ENCODE measurements at places on chromosomes 1 and 21.
A peak's percentile ranks its signal among the peaks of the same experiment; 100 is the strongest.

DNA sequence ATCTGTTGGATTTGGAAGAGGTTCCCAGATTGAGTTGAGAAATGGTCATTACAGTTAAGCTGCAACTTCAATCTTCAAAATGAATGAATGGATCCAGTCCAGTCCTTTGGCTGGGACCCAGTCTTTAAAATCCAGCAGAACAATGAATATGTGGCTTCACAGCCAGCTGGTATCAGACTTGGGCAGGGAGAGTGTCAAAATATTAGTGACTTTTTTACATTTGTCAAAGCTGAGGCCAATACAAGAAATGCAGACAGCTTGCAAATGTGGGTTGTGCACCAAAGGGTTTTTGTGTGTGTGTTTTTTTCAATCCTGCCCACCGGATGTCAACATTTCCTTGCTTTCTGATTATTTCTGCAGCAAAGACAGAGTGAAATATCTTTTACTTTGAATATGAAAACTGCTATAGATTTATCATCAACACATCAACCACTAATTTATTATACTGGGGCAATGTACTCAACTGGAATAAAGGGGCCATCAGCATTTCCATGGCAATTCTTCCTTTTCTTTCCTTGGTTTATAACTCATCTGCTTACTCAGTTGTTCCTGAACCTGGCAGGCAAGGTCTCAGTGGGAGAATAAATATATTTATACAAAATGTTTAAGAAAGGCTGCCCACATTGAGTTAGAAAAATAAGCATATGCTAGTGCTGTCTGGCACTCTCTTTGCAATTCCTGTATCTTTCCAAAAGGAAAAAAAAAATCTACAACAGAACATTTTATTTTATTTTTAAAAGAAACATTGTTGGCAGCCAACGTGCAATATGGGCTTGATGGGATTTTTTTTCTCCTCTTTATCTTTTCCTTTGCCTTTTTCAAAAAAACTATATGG, 491.6 kb upstream of the C1orf87 start:
- DNase-seq: no peak

DNA sequence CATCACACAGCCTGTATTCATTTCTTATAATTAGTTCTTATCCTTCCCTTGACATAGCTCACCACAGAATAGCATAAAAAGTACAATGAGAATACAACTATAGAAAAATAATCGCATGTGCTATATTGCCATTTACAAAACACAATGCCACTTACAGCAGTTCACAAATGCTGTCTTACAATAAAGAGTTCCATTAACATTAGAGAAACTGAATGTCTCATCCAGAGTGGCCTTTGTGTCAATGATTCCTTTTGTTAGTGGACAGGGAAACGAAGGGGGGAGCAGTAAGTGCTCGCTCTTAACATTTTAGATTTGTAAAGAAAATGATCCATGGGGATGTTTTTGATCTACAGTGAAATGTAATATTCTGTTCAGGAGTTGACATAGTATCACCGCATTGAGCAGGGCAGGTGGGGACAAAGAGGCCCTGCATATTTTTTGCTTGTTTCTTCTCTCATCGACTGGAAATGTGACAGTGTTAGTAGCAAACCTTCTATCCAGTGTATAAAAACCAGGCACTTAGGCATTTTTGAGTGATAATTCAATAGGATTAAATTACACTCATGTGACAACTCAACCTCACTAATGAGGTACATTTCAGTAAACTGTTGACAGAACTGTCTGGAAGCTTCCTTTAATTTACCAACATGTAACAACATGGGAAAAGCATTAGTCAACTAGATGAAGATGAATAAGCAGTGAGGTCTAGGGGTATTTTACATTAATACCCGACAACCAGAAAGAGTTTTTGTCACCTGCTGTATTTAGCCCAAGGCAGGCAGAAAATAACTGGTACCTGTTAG, 35.6 kb upstream of the RRP15 start:
- DNase-seq: no peak

DNA sequence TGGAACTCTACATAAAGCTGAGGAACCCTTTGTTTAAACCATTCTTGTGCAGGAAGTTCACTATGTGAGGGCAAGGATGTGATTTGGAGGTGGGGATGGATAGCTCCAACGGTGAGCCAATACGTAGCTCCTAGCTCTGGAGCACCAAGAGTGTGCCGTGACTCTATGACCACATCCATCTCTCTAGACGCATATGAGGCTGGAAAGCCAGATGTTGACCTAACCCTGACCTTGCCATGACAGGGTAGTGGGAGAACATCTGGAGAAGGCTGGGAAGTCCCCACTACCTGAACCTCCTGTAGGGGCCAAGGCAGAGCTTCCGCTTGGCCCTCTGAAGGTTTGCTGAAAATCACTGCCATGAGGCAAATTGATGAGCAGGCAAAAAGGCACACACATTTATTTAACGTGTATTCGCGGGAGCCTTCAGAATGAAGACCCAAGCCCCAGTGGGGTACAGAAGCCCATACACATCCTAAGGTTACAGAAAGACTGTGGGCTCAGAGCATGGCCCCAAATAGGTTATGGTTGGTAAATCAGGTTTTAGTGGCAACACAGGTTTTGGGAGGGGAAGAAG, 43.4 kb downstream of the EIF2D start:
- DNase-seq: no peak

- DNase-seq: no peak
These were observed 103.9 kb upstream of the KCND3 start for GRCh38 chr1:112093372-112093694.

DNA sequence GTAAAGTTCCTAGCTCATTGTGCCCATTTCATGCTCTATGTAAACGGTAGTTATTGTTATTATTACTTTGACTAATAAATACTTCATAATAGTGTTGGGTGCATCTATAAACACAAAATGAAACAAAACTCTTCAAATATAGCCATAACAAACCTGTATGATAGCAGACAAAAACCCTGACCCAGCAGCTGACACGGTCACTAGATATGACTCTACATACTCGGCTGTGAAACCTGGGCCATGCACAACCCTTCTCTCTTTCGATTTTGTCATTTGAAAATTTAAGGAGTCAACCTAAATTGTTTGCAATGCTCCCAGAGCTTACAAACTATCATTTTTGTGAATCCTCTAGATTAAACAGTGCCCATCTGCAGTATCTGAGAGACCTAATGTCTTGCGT, 8.0 kb upstream of the RGS13 start:
- no peak for DNase-seq

- no peak for DNase-seq
These were observed 31.8 kb downstream of the RABIF start for GRCh38 chr1:202857136-202857610.

GRCh38 chr1:58778385-58779000, 5.4 kb downstream of the JUN start:
- no peak for DNase-seq

- DNase-seq: no peak
These were observed 12.7 kb downstream of the HNRNPU start for GRCh38 chr1:244851546-244852231.

- peak; percentile 47 for DNase-seq
These were observed 4.9 kb downstream of the SKI start for GRCh38 chr1:2232916-2233438.

DNA sequence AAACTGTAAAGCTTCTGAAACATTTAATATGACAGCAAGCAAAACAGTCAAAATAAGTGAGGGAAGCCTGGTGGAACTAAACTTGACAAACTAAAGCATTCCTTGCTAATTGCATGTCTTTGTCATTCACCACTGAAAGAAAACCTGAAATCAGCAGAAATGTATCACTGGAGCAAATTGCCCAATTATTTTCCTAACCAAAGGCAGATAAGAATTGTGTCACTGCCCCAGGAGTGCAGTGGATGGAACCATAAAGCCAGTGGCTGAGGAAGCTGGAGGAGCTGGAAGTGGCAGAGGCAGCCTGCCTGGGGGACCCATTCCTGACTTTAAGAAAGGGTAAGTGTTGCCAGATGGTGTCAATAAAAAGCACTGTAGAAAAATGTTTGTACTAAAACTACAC, 2.7 kb upstream of the SLC30A10 start:
- no peak for DNase-seq

GRCh38 chr1:66760506-66760905, 8.2 kb downstream of the DYNLT5 start:
- no peak for DNase-seq

DNA sequence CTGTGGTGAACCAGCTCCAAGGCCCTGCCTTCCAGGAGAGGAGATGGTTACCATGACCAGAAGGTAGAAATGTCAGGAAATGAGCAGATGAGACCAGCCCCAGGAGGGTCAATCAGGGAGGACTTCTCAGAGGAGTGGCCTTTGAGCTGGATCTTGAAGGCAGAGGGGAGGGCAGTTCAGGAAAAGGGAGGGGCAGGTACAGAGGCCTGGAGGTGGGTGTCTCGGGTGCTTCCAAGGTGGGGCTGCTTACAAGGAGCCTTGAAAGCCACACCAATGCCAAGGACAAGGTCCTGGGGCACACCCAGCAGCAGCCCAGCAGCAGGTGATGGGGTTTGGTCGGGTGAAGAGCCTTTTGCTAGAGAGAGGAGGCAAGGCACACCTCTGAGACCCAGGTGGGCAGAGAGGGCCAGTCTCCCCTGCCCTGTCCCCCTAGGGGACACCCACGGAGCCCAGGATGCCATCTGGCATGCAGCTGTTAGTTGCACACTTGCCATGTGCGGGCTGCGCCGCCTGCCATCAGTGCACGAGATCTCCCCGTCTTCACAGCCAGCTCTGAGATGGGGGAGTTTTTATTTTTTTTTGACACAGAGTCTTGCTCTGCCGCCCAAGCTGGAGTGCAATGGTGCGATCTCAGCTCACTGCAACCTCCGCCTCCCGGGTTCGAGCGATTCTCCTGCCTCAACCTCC, 18.5 kb downstream of the SLC66A1 start:
- DNase-seq: no peak

DNA sequence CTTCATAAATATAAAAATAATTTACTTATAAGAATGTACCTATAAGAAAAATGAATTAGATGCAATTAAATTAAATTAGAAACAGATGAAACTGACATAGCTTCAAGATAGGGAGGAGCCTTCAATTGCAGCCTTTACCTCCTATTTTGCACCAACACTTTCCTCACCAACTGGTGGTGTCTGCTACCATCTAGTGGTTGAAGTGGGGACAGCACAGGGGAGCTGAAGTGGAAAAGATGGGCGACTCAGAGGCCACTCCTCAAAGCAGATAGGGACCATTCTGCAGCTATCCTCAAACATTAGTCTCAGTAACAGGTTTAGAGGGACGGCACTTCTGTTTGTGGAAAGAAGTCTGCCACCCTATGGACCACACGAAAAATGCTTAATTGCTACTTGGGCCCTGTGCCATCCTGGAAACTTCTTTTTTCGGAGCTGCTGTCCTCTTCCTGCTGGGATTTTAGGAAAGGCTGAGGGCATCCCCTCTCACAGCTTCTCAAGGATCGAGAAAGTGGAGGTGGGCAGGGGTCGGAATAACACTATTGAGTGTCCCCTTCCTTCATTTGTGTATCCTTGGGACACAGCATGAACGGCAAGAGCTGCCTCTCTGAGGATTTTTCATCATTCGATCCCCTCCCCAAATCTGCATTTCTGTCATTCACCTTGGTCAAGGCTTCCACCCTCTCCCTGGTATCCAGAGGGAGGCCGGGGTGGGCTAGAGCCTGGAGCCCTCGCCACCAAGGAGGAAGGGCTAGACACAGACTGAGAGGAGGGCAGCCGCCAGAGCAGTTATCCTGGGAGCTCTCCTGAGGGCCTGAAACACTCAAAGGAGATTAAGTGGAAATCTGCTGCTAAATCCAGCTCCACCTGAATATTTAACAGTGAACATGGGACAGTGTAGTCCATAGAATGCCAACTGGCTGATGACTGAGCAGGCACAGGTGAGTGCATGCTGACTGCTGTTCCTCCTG, 9.6 kb downstream of the PROK1 start:
- DNase-seq: peak; percentile 86

DNA sequence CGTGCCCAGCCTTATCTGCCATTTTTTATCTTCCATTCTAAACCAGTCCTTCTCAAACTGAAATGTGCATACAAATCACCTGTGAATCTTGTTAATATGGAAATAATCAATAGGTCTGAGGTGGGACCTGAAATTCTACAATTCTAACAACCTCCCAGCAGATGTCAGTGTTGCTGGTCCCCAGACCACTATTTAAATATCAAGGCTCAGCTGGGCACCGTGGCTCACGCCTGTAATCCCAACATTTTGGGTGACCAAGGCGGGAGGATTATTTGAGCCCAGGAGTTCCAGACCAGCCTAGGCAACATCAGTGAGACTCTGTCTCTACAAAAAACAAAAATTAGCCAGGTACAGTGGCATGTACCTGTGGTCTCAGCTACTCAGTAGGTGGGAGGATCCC, 4.1 kb downstream of the UQCRHL start:
- peak; percentile 50 for DNase-seq

DNA sequence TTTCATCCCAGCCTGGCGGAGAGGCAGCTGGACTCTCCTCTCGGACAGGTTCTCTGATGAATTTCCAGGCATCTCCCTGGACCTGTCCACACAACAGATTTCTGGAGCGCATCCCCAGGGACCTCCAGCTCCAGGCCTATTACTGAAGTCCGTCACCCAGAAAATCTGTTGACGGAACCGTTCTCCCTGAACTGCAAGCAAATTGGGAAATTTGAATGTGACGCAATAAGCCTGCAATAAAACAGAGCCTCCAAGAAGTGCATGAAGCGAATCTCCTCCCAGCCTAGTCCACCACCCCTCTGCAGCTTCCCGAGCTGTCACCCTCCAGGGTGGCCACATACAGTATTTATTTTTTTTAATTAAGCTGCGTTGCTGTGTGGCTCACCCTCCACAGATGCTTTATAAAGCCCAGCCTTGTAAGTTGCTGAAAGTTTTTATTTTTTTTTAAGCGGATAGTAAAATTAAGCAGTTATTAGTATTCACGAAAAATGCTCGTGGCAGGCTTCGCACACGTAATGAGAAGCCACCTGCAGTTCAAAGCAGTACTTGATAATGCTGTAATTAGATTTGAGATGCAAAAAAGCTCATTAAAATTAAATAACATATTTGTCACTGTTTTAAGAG, 173.3 kb downstream of the CAMTA1 start:
- DNase-seq: no peak

DNA sequence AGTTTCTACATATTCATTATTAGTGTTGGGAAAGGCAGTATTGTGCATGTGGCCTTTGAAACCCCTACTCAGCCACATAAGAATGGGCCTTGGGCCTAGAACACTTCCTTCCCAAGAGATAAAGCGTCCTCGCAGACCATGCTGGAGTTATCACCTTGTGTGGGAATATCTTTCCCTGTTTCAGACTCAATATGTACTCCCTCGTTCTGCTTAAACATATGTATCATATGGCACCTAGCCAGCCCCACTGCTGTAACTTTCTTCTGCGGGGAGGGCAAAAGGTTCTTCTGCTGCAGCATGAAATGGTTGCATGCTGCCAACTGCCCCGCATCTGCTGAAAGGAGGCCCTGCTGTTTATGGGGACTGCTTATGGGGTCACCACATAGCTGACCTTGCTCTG, 92.0 kb downstream of the CRB1 start:
- DNase-seq: peak; percentile 26

DNA sequence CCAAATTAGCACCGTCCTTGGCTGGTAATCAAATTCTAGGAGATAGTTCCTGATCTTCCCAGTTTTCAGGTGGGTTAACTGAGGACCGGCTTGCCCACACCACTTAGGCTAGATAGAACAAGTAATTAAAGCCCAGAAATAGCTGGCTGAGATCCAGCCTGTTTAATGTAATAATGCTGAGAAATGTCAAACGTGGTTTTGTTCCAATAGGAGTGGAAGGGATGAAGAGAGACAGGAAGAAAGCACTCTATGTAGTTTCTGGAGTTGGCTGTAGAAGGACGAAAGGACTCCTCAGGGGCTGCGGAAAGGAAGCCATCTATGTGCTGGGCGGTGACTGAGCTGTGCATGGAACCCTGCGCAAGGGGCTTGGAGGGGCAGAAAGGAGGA, 18.6 kb downstream of the NAV1 start:
- DNase-seq: no peak

- DNase-seq: no peak
These were observed 293.8 kb downstream of the PLA2G4A start for GRCh38 chr1:187122566-187122965.
